Cortex of kidney (tissue), 1 donor: ENCODE measurements at places on chromosomes 1 and 21.

DNA sequence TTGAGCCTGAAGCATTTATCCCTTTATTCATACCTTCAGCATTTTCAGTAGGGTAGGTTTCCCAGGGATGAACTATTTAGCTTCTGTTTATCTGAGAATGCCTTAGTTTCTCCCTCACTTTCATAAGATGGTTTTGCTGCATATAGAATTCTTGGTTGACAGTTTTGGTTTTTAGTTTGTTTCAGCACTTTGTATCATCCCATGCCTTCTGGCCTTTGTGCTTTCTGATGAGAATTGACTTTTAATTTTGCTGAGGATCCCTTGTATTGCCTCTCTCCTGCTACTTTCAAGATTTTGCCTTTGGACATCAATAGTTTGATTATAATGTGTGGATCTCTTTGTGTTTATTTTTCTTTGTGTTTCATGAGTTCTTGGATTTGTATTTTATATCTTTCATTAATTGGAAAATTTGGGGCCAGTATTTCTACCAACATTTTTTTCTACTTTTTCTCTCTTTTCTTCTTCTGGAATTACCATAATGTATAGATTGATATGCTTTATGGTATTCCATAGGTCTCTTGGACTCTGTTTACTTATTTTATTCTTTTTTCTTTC lies 236.6 kb downstream of the LBR start:
- no peak for DNase-seq

GRCh38 chr1:35598895-35599294 lies 25.8 kb downstream of the TFAP2E start:
- DNase-seq: no peak

DNA sequence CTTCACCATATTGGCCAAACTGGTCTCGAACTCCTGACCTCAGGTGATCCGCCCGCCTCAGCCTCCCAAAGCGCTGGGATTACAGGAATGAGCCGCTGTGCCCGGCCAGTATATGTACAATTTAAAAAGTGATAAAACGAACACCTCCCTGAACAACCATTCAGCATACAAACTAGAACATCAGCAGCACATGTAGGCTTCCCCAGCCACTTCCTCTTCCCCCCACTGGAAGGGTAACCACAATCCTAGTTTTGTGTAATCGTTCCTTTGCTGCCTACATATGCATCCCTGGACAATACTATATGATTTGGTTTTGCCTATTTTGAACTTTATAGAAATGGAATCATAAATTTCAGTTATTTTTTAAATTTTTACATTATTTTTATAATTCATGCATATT lies 60.4 kb downstream of the DESI2 start:
- DNase-seq: no peak

GRCh38 chr1:109718495-109718894 lies 6.4 kb downstream of the GSTM5 start:
- no peak for DNase-seq

DNA sequence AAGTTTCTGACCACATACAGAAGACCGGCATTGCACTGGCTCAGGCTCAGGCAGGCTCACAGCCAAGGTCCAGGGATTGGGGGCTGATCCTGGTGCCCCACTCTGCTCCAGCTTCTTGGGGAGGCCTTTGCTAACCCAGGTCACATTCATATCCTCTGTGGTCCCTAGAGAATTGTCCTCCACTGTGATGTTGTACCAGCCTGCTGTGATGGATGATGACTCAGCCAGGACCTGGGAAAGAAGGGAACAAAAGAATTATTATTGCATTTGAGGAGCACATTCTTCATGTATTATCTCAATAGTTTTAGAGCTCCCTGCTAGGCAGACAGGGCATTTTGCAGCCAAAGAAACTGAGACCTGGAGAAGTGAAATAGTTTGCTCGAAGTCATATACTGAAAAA lies 114.3 kb upstream of the ETV3 start:
- DNase-seq: no peak

- DNase-seq: no peak
Observed at GRCh38 chr1:2965676-2966075, 55.6 kb upstream of the ACTRT2 start.

- DNase-seq: no peak
Observed at GRCh38 chr1:192866241-192866868, 57.5 kb downstream of the RGS2 start.

GRCh38 chr1:111454859-111455641 lies 5.8 kb downstream of the ATP5PB start:
- no peak for DNase-seq

DNA sequence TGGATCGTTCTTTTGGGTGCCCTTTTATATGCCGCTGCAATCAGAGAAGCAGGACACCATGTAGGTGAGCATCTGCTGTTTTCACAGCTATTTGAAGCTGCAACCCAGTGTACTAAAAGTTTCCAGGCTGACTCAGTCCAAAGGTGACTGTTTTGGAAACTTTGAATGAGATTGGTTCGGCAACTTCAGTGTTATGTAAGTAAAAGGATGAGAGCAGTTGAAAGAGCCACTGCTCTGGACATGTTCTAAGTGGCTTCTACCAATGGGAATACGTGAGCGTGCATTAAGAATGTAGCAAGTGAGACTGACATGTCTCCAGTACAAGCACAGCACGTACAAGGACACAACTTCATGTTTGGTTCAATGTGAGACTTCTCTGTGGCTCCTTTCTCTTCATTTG lies 55.6 kb downstream of the DDR2 start:
- DNase-seq: no peak

DNA sequence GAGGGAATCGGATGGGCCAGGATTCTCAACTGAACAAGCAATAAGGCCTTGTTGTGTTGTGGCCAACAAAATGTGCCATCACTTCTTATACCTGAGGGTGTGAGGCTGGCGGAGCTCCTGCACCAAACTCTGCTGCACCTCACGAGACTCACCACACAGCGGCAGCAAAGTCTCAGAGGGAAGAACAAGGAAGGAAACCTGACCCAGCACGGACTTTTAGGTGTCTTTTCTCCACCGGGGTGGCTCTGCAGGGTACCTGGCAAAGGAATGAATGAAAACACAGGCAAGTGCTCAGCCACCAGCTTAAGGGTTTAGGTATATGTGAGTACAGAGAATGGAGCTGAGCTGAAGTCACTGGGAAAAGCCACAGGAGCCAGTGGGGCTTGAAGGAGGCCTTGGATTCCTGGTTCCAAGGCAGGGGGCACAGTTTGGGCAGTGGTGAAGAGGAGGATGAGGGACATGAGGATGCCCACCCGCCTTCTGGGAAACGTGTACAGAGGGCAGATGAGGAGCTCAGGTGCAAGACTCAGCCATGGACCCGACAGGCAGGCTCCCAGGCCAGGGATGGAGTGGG lies 31.1 kb upstream of the HSD3B1 start:
- DNase-seq: no peak

- DNase-seq: no peak
Observed at GRCh38 chr1:165355977-165356811, at the start of gene LMX1A. Gene LMX1A, minus strand, starts transcription at chr1:165356715. Its CDS starts 1,156 bp downstream, at chr1:165355559.

DNA sequence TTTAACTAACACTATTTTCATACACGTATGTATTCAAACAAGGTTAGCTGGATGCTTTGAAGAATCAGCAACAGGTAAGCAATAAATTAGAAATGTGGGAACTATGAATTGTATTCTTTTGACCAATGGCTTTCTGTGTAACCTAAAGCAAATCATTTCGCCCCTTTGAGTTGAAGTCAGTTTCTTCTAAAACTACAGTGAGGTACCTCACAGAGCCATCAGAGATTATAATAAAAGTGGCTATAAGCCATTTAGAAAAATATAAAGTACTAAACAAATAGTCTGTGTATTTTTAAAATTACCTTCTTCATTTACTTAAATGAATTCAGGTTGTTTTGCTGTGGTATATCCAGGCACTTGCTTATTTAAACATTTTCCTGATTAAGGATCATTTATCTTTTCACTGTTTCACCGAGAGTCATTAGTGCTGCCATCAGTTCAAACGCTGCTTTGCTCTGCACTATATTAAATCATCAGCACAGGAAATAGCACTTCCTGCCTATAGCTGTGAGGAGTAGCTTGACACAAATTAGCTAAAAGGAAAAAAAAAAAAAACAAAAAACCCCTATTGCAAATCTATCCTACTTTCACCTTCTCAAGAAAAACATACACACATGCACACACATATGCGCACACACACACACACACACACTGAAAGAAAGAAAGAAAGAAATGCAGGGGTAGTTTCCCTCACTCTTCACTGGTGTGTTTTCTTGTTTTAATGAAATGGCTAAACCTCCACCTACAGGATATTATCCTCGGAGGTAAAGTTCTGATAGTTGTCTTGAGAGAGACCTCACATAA lies 39.8 kb upstream of the C1orf105 start:
- no peak for DNase-seq

- DNase-seq: no peak
Observed at GRCh38 chr21:32055305-32055704, 182.5 kb downstream of the HUNK start.

DNA sequence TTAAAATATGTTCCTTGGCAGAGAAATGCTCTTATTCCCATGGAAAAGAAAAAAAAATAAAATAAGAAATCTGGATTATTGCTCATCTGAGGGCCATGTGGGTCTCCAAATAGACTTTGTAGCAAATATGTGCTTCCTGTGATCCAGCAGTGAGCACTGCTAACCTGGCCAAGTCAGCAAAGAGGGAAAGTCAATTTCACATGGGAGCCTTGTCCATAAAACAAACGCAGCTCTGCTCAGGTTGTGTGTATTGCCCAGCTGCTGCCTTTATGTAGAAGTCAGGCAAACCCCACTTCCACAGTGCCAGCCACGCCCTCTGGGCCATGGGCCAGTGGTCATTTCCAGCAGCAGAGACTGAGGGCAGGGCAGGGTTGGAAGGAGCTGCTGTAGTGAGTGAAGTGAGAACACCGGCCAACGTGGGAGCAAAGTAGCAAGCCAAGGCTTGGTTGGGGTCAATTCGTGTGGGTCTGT lies 174.3 kb downstream of the LYPLAL1 start:
- no peak for DNase-seq

- no peak for DNase-seq
Observed at GRCh38 chr1:184433956-184434502, 47.2 kb downstream of the C1orf21 start.

DNA sequence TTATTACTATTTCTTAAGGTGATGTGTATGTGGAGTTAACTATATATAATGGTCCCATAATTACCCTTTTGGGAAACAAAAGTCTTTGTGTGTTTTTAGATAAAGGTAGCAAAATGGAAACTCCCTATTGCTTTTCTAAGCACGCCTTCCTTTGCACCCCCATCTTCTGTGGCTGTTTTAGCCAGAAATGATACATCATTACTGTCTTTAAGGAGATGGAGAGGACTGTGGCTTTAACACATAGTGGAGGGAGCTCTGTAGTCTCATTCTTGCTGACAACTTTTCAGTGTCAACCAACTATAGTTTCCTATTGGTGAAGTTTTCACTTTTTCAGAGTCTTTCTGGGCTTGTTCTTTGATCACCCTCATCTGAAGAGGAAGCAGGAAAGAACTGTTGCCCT lies 1.0 kb downstream of the APOBEC4 start:
- no peak for DNase-seq

DNA sequence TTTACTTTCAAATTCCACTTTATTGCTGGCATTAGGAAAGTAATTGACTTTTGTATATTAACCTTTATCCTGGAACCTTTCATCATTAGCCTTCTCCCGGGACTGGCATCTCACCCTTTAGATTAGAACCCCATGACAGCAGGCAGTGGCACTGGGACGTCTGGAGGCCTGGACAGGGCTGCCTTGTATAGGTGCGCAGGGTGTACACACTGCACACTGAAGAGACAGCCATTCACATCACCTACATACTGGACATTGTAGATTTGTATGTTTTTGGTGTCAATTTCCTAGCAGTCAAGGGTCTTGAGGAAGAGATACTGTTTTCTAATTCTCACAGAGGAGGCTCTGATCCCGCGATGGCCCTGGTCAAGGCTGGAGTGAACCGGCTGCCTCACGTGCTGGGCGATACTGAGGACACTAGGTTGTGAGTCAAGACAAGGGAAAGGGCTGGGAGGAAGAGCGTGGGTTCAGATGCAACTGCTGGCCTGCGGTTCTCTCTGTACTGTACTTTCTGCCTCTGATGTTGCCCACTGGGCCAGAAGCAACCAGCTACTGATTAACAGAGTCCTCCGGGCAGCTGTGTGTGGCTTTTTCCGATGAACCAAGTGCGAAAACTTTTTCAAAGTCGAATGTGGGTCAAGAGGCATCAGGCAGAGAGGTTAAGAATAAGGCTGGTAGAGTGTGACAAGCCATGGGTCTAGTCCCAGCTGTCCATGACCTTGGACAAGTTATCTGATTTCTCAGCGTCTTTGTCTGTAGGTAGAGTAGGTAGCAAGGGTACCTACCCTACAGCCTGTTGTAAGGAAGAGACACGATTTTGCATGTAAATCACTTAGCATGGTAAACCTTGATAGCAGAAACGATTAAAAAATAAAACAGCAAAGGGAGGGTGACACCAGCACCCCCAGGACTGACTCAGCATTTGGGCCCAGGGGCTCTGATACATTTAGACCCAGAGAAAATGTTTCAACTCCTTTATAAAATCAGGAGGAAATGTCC lies 38.2 kb upstream of the SLC25A33 start:
- DNase-seq: no peak
